ENCODE measurements at places on chromosomes 5 and 9.

GRCh38 chr5:16410338-16410737, 55.3 kb downstream of the ZNF622 start:
- no peak for DNase-seq

DNA sequence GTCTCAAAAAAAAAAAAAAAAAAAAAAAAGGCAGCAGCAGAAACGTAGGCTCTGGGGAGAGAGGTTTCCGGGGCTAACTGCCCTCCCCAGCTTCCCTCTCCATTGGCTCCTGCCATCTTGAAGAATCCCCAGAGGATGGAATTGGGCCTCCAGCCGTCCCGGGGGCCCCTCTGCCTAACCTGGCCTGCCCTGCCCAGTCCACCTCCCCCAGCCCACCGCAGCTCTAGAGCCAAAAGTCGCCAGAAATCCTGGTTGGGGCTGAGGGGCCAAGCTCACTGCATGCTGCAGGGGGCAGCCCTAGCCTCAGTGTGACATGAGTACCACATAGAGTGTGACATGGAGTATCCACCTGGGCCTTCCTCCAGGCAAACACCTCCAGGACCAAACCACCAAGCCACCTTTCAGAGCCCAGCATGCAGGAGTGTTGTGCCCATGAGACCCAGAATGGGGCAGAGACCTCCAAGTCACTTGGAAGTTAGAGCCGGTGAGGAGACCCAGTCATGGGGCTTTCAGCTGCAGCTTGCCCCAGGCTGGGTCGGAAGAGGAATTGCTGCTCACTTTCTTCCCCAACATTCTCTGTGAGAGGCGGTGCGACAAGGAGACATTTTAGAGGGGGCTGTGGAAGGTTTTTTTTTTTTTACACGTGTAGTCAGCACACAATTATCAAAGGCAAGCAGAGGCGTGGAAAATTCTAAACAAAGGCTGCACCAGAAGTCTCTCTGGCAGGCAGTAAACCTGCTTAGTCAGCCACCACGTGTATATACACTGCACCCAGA, 17.6 kb downstream of the CD74 start:
- no peak for DNase-seq

DNA sequence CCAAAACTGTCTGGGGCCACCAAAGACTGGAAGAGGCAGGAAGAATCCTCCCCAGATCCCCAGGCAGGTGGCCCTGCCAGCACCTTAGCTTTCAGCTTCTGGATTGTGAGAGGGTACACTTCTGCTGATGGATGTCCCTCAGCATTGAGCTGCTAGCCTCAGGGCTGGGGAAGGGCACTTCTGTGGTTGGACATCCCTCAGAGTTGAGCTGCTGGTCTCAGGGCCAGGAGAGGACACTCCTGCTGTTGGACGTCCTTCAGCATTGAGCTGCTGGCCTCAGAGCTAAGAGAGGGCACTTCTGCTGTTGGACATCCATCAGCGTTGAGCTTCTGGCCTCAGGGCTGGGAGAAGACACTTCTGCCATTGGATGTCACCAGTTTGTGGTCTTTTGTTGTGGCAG, 83.8 kb upstream of the FCN1 start:
- no peak for DNase-seq

DNA sequence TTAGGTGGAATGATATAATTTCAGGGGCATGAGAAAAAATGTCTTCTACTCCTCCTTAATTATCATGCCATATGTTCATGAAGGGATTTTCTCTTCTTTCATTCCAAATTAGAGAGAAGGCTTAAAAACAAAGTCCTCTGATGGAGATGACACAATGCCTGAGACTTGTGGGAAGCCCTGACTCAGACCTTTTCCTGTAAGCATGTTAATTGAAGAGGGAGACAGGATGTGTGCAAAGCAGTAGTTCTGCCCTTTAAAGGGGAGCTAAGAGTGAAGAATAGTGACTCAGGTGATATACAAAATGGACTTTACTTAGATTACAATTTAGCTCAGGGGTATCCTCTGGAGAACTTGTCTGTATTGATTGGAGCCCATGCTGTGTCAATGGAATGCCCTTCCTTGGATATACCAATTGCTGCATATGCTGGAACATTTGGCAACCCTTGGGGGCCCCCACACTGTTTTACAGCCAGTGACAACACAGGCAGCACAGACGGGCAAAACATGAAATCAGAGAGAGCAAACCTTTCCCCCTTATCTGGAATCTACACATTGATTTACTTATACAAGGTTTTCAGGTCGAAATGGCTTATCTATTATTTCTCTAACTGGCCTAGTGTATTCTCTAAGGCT, 81.3 kb downstream of the IZUMO3 start:
- DNase-seq, result peak; percentile 0

DNA sequence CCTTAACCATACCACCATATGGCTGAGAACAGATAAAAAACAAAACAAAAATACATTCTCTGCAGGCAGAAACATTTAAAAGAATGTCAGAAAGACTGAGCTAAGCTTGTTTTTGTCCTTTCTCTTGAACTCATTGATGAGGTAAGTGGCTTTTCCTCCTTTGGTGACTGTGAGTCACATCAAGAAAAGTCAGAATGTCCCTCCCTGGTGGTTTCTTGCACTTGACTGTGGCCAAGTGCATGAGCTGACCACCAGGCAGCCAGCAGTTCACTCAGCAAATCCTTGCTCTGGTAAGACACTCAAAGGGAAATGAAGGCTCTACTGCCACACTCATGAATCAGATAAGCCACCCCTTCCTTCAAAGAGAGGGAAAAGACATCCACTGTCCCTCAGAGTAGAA, 970.9 kb downstream of the TAF11L14 start:
- DNase-seq, result no peak
